Stimulated activated CD8-positive, alpha-beta memory T cell treated with anti-CD3 and anti-CD28 coated beads, Interleukin-4, amount 100 ng/mL, for 4 hours (primary cell): ENCODE measurements at places on chromosomes 1 and 21.

- no peak for DNase-seq
Observed at GRCh38 chr1:55057270-55057955, 18.1 kb downstream of the PCSK9 start.

DNA sequence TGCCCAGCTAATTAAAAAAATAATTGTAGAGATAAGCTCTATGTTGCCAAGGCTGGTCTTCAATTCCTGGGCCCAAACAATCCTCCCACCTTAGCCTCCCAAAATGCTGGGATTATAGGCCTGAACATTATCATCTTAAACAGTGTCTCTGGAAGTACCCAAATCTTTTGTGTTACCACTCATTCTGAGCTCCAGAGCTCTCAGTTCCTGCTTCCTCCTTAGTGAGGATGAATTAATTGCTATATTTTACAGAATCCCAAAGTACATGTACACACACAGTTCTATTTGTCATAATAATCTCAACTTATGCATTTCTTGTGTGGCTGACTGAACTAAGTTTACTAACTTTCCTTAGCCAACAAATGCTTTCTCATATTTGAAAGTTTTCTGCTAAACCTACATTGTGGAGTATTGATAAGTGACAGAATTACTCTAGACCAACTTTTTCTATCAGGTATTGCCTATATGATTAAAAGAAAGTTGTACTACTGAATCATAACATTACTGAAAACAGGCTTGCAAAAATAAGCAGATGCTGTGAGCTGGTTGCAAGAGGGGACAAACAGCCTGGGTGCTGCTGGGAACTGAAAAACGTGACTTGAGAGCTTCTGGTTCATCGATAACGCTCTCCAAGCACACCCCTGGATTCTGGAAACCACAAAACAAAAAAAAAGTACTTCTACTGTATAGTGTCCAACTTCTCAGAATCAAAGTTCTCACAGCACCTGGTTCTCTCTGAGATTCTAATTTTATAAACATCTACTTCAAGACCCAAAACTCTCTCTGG lies 15.3 kb downstream of the VAV3 start:
- no peak for DNase-seq

DNA sequence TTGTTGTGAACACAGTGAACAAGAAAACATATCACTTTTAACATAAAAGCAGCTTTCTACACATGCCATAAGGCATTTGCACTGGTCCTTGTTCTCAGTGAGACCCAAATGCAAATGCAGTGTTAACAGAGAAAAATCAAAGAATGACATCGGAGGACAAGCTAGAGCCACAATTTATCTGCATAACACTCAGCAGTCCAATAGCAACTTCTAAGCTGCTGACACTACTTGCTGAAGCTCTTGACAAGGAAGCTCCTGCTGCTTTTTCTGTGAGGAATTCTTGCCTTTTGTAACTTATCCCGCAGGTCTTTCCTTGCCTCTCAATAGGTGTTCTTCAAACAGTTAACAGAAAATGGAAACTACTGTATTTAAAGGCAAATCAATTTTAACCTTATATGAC lies 34.7 kb downstream of the USH2A start:
- no peak for DNase-seq

DNA sequence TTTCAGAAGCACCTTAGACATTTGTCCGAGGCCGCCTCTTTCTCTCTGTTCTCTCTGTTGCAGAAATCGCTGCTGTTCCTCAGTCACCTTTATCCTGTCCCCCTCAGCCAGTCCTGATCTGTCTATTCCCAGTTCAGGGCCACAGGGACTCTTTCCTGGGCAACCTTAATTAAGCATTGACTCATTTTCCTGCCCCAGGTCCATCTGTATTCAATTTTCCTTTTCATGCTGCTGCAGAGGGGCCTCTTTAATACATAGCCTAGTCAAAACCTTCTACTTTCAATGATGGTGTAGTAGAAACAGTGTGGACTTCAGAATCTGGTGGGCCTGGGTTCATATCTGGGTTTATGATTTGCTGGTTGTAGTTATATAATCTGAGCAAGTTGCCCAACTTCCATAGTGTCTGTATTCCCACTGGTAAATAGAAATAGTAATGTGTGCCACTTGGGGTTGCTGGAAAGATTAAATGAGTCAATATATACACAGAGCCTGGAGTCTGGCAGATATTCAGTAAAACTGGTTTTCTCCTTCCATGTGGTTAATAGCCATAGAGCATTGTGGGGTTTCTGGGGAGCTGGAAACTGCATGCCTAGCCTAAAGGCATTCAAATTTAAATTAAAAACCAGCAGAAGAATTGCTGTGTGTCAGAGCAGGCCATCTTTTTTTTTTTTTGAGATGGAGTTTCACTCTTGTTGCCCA lies 4.5 kb downstream of the TRAF5 start:
- DNase-seq: no peak

GRCh38 chr1:228739826-228740225 lies 4.5 kb downstream of the RHOU start:
- no peak for DNase-seq

DNA sequence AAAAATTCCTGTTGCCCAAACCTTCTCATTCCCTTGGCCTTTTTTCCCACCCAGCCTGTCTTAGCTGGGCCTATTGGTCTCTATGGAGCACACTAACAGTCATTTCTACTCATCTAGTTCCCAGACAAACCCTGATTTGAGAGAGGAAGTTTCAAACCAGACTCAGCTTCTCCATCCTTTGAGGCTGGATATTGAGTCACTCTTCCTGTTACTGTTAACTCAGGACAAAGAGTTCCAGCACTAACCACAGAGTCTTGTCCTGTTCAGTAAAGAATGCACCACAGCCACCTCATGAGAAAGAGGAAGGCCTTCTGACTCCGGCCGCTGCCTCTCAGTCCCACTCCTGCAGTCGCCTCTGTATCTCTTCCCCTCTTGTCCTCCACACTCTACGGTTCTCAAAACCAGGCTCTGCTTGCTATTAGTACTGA lies 137.8 kb downstream of the PTPRC start:
- no peak for DNase-seq

DNA sequence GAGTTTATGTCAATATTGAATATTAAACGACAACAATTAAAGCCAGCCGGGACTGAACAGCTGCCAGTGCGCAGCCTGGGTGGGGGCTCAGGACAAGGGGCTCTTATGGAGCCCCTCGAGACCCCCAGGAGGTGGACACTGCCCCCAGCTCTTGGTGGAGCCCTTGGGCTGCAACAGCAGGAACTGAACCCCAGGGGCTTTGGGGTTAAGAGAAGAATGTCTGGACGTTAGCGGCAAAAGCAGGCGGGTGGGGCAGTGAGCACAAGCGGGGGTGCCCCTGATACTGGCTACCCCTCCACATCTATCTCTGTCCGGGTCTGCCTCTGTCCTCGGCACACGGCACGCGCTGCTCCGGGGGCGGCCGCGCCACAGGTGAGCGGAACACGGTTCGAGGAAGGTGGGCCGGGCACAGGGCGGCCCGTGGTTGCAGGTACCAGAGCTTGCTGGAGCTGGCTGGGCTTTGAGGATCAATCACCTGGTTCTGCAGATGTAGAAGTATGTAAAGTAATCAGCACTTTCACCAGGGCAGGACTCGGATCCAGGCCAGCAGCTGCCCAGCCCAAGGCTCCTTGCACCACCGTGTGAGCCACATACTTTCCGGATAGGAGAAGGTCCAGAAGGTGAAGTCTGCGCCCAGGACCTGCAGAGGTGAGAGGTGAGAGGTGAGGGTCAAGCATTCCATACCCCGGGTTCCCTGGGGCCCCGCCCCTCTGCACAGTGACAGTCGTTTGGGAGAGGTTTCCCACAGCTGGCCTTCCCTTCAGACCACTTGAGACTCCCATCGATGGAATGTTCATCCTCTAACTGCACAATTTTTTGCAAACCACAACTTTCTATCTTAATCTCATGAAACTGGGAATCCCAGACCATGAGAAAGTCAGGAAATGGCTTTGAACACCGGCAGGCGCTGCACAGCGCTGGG lies 12.4 kb upstream of the POFUT2 start:
- DNase-seq: no peak

- DNase-seq: no peak
Observed at GRCh38 chr21:28207436-28208173, 785.1 kb downstream of the LTN1 start.

DNA sequence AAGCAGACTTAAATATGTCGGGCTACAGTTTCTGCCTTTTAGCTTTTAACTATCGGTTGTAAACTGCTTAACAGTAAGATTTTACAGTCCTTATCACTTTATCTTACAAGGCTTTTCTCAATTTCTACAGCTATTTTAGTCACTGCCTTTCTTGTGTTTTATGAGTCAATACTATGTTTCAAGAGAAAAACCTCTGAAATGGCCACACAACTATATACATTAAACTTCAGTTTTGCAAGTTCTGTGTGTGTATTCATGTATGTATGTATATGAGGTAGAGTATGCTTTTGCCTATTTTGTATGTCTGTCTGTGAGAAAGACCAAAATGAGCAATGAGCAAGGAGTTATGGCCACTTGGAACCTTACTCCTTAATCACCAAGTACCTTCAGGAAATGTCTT lies 169.8 kb downstream of the SYT2 start:
- DNase-seq: no peak

DNA sequence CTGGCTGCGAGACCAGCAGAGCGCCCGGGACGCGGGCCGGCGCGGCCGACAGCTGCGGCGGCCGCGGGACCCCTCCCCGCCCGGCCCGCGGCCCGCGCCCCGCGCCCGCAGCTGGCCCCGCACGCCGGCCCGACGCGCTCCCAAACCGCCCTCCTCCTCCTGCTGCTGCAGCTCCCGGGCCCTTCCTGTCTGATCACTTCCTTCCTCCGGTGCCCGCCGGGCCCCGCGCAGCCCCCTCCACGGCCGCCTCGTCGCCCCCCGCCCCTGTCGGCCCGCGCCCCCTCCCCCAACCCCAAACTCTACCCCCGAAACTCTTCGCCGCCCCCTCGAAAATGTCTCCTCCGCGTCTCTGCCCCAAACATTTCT lies 594 bp downstream of the LUZP1 start:
- no peak for DNase-seq

GRCh38 chr21:45802956-45803617 lies 159.6 kb downstream of the PCBP3 start:
- no peak for DNase-seq

DNA sequence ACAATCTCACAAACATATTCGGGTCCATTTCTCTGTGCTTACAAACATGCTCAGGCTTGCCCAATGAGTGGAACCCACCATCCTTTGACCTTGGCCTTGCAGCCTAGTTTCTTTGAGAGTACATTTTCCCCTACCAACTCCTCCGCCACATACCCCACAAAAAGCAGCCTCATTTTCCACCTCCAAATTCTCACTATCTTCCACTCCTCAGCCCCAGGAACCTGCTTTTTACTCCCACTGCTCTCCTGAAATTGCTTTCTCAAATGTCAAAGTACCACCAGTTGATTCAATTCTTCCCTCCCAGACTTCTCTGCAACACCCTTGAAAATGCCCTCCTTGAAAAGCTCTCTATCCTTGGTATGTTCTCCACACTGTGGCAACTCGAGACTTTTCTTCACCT lies 103.8 kb downstream of the RUNX1 start:
- no peak for DNase-seq

DNA sequence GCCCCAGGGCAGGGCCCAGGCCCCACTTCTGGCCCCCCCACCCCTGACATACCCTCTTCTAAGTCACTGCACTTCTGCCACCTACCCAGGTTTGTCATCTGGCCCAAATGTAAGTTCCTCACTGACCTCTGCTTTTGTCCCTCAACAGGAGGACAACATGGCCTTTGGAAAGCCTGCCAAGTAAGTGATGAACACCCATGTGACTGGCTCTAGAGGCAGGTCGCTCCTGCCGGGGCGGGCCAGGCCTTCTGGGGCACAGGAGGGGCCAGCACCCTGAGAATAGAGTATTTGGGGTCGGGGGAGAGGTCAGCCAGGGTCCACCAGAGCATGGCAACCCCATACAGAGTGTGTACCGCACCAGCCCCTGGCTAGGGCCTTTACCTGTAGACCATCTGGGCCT lies 9.9 kb upstream of the SYTL1 start:
- no peak for DNase-seq
